ENCODE measurements at places on chromosomes 3 and 15.

- DNase-seq = no peak
Observed at GRCh38 chr3:181622365-181622764, 89.4 kb upstream of the SOX2 start.

DNA sequence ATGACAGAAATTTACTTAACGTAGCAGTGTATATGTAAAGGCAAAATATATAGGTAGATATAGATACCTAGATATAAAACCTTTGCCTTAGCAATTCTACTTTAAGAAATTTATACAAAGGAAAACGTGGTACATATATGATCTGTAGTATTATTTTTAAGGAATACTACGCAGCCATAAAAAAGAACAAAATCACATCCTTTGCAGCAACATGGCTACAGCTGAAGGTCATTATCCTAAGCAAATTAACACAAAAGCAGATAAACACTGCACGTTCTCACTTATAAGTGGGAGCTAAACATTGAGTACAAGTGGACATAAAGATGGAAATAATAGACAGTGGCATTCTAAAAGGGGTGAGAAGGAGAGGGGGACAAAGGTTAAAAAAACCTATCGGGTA, 14.8 kb upstream of the LIPC start:
- no peak for DNase-seq

- DNase-seq = no peak
Observed at GRCh38 chr15:69357773-69358771, 56.1 kb upstream of the KIF23 start.

GRCh38 chr3:13236557-13237173, 163.4 kb upstream of the IQSEC1 start:
- no peak for DNase-seq

GRCh38 chr3:99504258-99504657, 134.1 kb upstream of the COL8A1 start:
- no peak for DNase-seq

DNA sequence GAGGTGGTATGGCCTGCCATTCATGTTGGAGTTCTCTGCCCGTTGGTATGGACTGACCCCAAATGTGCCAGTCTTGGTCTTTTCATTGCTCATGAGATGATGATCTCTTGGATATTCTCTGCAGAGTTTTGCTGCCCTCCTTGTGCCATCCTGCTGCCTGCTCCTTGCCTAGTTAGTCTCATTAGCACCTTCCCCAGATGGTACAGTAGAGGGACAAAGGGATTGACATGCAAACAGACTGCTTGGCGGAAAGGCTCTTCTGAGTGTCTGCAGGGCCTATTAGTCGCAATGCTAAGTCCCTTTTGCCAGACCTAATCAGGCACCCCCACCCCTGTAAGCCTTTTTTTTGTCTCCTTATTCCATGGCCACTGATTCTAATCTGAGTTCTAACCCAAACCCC, 90.6 kb downstream of the ARNT2 start:
- no peak for DNase-seq

DNA sequence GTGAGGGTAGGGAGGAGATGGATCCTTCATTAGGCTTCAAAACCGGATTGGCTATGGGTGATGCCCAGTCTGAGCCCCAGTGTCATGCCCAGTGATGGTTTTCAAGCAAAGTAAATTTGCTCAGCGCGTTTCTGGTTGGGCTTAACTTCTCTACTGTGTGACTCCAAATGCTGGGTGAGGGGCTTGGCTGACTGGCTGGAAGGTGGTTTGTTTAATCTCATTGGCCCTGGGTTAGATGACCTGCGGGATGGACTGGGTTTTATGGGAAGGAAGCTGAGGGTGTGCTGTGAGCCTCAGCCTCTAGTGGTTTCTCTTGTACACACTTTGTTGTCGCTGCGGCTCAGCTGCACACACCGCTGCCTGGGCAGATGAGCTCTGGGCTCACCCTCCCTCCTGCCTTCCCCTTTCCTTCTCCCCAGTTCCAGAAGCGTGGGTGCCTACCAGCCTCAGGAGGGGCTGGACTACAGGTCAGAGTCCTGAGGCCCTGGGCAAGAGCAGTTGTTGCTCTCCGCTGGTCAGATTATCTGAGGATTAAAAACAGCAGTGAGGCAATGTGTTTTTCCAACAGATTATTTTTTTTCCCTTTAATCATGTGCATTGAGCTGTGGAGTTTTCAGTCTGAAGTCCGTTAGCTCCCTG, 18.6 kb downstream of the PDIA5 start:
- DNase-seq = no peak

DNA sequence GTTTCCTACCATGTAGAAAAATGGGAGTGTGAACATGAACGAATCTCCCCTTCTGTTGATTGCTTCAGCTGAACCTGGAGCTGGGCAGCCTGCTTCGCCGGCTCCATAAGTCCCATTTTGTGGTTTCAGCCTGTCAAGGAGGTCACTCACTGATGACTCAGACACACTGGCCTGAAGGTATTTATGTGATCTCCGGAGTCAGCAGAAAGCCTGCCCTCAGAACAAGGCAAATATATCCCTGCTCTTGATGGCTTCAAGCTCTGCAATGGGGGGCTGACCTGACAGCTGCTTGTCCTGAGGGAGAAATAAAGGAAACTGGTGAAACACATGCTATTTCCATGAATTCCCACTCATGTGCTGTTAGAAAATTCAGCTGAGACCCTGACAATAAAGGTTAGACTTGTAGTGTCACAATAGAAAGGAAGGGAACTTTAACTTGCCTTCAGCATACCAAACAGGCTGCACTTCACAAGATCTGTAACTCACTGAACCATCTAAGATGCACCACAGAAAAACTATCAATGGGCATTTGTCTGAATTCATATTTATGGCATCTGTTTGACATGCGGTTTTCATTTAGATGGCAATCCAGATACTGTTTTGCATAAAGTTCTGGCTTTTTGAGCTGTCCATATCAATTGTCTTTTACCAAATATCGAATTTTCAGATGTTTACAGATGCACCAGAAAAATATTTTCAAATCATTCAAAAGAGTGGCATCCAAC, 282.0 kb upstream of the VEPH1 start:
- DNase-seq = no peak

DNA sequence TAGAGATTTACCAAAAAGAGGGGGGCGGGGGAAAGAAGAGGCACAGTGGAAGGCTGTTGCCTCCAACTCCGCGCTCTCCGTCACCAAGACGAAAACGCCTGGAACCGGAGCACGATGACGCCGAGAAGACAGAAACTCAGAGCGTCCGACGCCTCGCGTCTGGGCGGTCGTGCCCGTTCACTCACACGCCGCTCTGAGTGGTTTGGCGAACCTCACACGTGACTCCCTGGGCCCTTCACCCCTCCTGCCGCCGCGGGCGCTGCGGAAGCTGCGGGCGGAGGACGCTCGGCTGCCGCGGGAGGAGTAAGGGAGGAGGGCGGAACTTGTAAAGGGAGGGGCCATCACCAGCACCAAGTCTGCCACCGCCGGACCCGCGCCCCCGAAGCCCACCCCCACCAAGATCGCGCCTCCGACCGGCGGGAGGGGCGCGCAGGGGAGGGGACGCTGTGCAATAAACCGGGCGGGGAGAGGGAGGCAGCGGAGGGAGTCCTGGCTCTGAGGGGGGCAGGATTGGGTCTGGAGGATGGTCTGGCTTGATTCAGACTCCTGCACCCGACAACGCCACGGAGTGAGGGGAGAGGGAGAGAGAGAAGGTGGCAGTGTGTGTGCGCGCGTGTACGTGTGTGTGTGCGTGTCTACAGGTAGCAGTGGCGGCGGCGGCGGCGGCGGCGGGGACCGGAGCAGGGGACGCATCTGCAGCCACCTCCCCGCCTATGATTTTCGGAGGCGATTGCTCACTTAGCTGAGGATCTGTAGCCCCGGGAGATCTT, 1.9 kb upstream of the NLGN1 start:
- peak; percentile 93 for DNase-seq

All from putamen (tissue), 1 donor.